ENCODE measurements at places on chromosomes 13 and 19.

GRCh38 chr19:3986260-3987041, 1.2 kb upstream of the EEF2 start:
- DNase-seq: peak; percentile 84

- no peak for DNase-seq
Observed at GRCh38 chr13:37368501-37368900, 230.1 kb downstream of the POSTN start.

DNA sequence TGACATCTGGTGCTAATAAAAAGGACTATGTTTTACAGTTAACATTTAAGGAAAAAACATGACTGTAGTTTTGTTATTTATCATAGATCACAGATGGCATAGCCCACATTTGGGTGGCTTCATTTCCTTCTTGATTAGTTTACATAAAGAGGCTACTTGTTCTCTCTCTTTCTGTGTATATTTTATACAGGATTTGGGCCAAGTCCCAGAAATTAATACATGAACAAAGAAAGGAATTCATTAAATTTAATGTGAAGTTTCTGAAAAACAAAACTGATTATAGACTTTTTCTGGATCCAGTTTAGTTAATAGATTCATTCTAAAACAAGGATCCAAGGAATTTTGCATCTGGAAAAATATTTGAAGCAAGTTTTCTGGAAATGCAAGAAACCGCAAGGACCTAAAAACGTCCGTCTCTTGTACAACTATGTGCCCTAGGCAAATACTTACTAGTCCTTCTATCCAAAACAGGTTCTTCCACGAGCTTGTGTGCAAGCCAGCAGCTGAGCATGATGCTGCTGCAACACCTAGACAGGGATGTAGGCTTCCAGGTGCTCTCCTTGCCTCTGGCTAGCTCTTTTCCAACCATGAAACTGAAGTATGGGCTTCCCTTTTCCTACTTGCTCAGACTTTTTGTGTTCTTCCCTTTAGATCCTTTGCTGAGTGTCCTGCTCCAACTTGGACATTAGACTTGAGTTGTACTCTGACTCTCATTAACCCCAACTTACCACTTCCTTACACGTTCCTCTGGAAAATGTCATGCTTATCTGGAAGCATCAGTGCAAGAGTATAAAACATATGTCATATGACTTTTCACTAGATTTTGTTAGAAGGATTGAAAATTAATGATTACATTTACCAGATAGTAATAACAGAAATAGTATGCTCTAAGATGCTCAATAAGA, 161.5 kb upstream of the STARD13 start:
- DNase-seq: no peak

- no peak for DNase-seq
Observed at GRCh38 chr19:54614726-54615125, 15.6 kb upstream of the LILRB1 start.

- no peak for DNase-seq
Observed at GRCh38 chr13:112012016-112012704, 54.8 kb upstream of the SOX1 start.

- no peak for DNase-seq
Observed at GRCh38 chr19:14979476-14980255, at the start of gene SLC1A6. Gene SLC1A6 (minus strand): TSS chr19:14979864. CDS start chr19:14972910, 6,954 bp downstream.

- no peak for DNase-seq
Observed at GRCh38 chr13:105365831-105366230, 1169.6 kb downstream of the EFNB2 start.

DNA sequence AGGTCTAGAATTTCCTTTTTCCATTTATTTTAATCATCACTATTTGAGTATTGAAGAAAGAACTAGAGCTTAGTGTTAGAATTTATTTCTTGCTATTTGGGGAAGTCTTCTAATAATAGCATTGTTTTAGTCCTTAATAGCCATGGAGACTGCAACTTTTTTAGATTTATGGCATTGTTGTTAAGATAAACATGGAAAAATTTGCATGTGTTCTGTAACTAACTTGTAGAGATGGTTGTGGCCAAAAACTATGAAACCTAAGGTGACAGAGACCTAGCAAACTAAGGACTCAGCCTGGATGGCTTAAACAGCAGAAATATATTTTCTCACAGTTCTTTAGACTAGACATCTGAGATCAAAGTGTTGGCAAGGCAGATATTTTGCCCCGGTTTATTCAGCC, 246.4 kb downstream of the SPRY2 start:
- no peak for DNase-seq

DNA sequence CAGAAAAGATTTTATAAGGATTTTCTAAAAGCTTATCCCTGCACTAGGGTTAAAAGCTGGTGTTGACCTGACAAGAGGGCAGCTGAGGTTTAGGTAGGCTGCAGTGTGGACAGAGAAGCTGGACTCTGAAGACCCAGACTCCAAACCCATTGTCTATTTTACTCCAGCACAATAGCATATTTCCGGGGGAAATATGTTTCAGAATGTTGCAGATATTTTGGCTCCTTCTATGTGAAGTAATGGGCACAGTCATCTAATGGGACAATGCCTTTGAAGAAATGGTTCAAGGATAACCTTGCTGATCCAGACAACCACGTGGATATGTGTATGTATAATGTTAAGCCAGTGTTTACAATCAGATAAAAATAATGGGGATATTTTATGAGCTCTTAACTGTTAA, 173.8 kb upstream of the TSC22D1 start:
- no peak for DNase-seq

- no peak for DNase-seq
Observed at GRCh38 chr13:98622931-98623331, 46.0 kb upstream of the STK24 start.

DNA sequence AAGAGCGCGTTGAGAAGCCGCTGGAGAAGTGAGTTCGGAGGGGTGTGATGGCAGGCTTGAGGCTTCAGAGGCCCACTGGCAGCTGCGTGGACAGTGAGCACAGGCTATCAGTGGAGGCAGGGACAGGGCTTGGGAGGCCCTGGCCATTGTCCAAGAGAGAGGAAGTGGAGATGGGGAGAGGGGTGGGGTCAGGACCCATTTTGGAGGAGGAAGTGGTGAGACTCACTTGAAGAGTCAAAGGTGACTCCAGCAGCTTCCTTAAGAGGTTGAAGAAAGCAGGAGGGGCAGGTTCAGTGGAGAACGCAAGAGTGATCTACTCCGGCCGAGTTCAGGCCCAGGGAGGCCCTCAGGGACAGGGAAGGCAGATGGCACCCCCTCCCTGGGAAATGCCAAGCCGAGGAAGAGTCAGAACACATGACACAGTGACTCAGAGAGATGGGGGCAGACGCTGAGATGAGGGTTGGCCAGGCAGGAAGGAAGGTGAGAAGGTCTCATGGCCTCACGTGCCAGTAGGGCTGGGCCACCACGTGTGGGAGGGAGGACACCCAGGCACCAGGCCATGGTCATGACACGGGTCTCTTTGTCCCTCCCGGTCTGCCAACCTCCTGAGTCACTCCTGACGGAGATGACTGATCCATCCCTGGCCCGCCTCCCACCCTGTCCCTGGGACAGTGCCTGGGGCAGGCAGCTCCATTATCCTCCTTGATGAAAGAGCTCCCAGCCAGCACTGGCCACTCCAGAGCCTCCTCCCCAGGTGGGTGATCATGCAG, 10.1 kb upstream of the CD22 start:
- no peak for DNase-seq

DNA sequence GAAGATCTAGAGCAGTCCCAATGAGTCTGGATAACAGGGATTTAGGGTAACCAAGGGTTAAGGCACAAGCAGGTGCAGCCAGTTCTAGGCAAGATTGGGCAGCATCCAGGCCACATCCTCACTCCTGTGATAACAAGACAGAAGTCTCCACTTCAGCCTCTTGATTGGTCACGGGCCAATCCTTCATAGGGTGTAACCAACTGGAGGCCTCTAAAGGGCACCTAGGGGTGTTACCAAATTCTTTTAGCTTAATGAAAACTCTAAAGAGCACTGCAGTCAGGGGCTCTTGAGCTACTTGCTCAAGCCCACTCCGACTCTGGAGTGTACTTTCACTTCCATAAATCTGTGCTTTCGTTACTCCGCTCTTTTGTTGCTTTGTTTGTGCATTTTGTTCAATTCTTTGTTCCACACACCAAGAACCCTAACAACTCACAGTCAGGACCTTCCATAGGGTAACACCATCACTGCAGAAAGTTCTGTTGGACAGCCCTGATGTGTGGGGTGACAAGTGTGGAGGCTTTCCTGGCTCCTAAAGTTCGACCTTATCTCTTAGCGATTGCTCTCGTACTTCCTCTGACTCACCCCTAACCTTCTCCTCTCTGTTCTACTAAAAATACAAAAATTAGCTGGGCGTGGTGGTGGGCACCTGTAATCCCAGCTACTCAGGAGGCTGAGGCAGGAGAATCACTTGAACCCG, 36.1 kb downstream of the ZSWIM9 start:
- DNase-seq: no peak

DNA sequence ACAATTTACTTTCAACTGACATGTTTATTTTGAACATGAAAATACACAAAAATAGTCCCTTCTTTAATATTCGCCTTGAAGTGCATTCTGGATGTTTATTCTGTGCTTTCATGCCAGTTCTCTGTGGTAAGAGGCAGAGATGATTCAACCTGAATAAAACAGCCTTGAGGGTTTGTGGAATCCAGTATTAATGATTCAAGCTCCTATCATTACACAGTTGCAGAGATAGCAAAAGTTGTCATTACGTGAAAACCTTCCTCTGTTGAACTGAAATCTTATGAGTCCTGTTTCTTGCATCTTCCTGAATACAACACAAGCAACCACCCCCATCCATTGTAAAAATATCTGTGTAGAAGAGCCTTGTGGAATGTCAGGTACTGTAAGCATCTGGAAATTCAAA, 142.3 kb upstream of the HTR2A start:
- DNase-seq: no peak

DNA sequence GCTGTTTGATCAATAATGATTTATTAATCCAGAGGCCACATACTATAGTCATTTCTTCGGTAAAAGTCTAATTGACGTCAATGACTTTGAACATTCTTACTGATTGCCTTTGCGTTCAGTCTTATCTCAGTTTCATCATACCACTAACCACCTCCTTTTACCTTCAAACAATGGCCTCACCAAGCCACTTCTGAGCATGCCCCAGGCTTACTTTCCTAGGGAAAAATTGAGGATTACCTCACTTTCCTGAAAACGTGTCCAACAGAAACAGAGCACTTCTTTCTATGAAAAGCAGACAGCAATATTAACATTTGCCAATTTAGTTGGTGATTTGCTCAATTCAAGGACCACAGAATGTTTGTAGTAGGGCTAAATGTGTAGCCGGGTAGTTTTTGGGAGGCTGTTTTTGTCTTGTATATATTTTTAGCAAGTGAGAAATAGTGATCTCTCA, 157.6 kb downstream of the KLF5 start:
- no peak for DNase-seq

DNA sequence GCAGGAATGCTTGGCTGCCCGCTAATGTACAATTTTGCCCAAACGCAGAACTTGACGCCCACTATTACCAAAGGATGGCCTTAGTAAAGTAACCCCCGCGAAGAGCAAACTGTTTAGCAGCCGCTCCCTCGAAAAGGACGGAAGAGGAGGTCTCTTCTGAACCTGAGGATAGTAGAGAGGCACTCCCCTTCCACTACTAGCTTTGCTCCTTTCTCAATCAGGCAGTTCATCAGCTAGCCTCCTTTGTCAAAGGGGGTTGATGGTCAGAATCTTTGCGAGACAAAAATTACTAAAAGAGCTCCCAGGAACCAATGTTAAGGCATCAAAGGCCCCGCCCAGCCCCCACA, 534 bp downstream of the CAB39L start:
- DNase-seq: peak; percentile 62

GRCh38 chr19:29191005-29191404, 21.9 kb downstream of the UQCRFS1 start:
- DNase-seq: no peak

DNA sequence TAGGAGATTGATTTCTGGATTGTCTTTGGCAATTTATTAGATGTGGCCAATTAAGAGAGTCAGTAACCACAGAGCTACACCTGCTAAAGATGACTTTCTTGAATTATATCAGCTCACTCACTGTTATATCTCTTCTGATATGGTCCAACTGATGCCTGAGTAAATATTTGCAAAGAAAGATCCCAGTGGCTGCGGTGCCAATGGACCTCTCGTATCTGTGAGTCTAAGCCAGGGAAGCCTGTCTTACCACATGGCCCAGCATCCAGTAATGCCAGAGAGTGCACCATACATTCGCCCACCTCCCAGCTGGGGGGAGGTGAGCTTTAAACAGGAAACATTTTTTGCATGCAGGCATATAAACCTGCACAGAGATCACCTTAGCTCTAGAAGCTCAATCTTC, 82.7 kb upstream of the SLC15A1 start:
- DNase-seq: no peak

DNA sequence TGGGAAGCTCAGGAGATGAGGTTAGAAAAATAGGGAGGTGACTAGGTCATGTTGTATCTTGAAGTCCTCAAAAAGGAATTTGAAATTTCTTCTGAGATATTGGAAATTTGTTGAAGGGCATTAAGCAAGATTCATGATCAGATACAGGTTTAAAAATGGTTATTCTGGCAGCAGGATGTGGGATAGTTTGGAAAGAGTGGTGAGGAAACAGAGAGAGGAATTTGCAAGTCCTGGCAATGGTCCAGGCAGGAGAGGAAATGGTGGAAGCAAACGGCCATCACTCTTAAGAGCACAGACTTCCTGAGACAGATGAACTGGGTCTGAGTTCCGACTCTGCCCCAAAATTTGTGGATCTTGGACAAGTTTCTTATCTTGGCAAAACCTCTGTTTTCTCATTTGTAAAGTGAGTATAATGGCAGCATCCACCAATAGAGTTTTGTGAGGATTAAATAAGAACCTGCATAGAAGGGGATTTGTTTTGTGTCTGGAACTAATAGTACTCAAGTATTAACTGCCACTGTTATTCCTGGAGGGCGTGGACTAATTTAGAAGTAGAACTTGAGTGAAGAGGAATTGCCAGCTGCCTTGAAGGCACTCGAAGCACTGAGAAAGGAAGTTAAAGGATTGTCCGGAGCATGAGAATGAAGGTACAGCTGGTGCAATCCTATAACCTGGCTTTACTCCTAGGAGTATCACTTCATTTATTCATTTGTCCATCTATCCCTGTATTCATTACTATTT, 99.6 kb downstream of the CCNA1 start:
- no peak for DNase-seq

- peak; percentile 92 for DNase-seq
Observed at GRCh38 chr19:51473009-51473707, 5.2 kb upstream of the CEACAM18 start.

DNA sequence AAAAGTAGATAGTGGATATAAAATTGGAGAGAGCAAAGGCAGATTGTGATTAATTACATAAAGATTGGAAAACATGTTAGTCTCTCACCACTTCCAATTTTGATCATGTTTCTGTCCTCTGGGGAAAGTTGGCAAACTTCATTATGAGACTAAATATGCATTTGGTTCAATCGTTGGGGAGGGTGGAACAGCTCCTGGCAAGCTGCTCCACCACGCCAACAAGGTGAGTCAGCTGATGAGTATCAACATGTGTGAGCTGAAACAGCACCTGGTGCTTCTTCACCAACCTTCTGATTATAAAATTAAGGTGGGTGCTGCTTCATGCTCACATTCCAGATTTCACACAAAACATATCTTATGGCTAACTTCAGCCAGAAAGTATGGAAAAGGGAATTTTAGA, 1784.6 kb downstream of the SLITRK5 start:
- DNase-seq: no peak

All from activated effector memory CD4-positive, alpha-beta T cell treated with anti-CD3 and anti-CD28 coated beads, Interleukin-2, amount 50 U/mL, for 16 hours (primary cell).